ENCODE measurements at places on chromosomes 16 and 17.

GRCh38 chr16:75336521-75336920 lies 85.1 kb upstream of the BCAR1 start:
- no peak for DNase-seq

DNA sequence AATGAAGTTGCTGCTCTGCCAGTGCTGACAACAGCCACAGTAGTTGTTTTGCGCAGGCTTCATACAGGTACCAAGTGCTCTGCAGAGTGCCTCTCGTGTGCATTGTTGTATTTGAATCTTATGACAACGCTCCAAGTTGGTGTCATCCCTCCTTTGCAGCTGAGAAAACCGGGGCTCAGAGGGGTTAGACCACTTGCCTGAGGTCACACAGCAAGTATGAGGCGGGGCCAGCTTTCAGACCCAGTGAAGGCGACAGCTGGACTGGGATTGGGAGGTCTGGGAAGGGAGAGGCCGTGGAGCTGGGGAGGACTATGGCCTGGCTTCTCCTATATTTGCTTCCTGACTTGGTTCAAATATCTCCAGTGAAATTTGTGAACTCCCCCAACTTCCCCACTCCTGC lies 33.2 kb downstream of the WNT9B start:
- no peak for DNase-seq

GRCh38 chr17:16513873-16514272 lies 21.9 kb upstream of the LRRC75A start:
- no peak for DNase-seq

- DNase-seq: no peak
Measured at GRCh38 chr16:13560151-13560550, 359.8 kb upstream of the ERCC4 start.

GRCh38 chr16:89322321-89323119 lies 105.0 kb downstream of the ZNF778 start:
- DNase-seq: no peak

DNA sequence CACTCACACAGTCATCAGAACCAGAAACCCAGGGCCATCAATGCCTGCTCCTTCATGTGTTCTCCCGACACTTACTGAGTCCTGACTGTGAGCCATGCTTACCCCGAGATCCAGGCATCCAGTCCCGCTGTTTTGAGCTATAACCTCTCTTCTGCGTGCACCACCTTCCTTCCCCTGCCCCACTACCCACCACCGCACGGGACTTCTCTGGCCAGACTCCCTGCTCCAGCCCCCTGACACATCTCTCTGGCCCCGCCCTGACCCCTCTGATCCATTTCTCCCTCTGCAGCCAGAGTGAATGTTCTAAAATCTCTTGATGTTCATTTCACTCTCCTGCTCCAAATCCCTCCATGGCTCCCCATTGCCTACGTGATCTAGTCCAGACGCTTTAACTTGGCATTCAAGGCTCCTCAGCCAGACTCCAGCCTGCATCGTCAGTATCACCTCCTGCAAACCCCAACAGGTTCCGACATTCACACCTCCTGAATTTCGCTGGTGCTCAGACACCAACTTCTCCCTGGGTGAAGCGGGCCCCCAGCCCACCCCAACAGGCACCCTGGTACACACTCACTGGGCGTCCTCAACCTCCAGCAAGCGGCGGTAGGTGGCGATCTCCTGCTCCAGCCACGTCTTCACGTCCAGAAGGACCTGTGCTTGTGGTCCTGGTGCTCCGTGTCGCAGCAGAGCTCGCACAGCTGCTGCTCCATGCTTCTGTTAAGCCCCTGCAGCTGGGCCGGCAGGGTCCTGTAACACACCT lies 3.1 kb upstream of the KRT17 start:
- DNase-seq: no peak

DNA sequence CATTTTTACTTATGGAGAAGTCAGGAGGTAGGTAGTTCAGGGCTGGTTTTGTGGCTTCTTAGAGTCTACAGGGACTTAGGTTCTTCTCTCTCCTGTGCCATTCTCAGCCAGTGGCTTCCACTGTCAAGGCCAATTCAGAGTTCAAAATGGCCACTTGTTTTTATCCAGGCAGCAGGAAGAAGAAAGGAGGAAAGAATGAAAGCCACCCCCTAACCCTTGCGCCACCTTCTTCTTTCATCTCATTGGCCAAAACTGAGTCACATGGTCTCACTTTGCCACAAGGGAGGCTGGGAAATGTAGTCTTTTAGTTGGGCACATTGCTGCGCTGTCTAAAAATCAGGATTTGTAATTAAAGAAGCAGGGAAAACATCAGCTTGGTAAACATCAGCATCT lies 60.8 kb upstream of the MED9 start:
- DNase-seq: peak; percentile 37

DNA sequence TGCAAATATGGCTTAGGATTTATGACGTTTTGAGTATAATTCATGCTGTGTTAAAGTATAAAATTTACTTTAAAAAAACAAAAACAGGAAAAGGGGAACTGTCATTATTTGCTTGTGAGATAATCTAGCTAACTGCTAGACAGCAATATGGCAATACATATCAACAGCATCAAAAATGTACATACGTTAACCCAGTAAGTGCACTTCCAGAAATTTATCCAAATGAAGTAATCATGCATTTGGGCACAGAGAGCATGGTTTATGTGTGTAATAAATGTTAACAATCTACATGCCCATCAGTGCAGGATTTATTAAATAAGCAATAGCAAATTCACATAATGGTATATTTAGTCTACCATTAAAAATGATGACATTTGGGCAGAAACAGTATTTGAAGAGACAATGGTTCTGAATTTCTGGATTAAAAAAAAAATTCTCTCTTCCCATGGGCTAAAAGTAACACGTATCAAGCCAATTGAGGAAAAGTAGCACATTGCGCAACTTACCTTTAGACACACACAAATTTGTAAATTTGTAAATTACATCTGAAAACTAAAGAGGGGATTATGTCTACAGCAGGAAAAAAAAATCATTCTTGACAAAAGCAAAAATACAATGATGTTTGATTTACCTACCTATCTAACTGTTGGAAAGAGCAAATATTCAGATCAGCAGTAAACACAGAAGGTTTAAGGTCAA lies 80.2 kb downstream of the CACNG1 start:
- DNase-seq: no peak

GRCh38 chr16:70749681-70750601 lies 51.0 kb downstream of the VAC14 start:
- no peak for DNase-seq

- DNase-seq: no peak
Measured at GRCh38 chr16:24471561-24472350, 67.6 kb upstream of the RBBP6 start.

All from colonic mucosa (tissue), 4 donors.